Activated T-cell treated with anti-CD3 and anti-CD28 coated beads, Interleukin-2, amount 50 U/mL, for 24 hours (primary cell): ENCODE measurements at places on chromosomes 7 and 10.
A peak's percentile ranks its signal among the peaks of the same experiment; 100 is the strongest.

- no peak for DNase-seq
Measured at GRCh38 chr10:14459665-14460064, 128.9 kb upstream of the FRMD4A start.

GRCh38 chr7:116979430-116979829 lies 26.1 kb downstream of the ST7 start:
- no peak for DNase-seq

- no peak for DNase-seq
Measured at GRCh38 chr10:74081192-74081803, 69.3 kb downstream of the AP3M1 start.

- no peak for DNase-seq
Measured at GRCh38 chr10:77819210-77820112, 107.1 kb downstream of the DLG5 start.

DNA sequence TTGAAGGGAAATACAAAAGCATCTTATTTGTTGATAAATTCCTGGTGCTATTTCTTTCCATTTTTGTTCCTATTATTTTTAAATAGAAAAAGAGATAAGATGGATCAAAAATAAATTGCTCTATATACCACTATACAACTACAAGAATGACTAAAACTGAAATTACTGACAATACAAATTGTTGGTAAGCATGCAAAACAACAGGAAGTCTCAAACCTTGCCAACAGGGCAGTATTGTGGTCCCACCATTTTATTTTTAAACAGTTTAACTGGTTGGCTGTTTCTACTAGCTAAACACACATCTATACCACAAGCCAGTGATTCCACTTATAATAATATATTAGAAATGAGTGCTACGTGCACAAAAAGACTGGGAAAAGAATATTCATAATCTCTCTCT lies 213.0 kb downstream of the JAZF1 start:
- no peak for DNase-seq

GRCh38 chr10:48306870-48307710 lies 613 bp downstream of the MAPK8 start:
- DNase-seq = no peak

DNA sequence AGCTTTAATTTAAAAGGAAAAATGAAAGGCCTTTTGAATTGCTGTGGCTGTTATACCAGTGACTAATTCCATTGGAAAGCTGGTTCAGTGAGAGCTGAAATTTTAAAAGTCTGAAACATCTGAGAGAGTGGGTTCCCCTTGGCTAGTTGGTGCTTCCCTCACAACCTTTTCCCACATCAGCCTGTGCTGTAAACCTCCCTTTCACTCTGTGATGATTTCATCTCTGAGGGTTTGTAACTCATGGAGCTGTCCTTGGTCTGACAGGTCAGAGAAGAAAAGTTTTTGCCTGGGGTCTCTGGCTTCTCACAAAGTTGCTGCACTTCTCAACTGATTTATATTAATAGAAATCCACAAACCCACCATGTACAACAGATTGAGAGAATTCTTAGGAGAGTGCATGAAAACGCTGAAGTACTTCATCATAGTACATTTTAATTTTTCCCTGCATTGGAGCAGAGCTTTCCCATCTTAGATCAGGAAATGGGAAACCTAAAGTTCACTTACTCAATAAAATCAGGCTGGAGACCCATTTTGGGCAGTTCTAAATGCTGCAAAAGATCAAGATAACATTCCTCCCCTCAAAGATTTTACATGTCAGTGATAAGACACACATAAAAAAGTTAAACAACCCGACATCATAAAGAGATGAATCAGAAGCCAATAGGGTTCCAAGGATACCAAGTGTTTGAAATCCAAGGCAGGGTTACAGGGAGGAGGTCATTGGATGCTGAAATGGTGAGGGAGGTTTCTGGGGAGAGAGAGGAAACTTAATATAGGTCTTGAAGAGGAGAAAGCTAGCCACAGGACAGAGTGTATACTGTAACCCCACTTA lies 157.0 kb upstream of the MKLN1 start:
- no peak for DNase-seq

- DNase-seq = peak; percentile 73
Measured at GRCh38 chr10:101272229-101272868, 43.1 kb upstream of the LBX1 start.

- DNase-seq = no peak
Measured at GRCh38 chr7:108869070-108869469, 299.4 kb downstream of the DNAJB9 start.

DNA sequence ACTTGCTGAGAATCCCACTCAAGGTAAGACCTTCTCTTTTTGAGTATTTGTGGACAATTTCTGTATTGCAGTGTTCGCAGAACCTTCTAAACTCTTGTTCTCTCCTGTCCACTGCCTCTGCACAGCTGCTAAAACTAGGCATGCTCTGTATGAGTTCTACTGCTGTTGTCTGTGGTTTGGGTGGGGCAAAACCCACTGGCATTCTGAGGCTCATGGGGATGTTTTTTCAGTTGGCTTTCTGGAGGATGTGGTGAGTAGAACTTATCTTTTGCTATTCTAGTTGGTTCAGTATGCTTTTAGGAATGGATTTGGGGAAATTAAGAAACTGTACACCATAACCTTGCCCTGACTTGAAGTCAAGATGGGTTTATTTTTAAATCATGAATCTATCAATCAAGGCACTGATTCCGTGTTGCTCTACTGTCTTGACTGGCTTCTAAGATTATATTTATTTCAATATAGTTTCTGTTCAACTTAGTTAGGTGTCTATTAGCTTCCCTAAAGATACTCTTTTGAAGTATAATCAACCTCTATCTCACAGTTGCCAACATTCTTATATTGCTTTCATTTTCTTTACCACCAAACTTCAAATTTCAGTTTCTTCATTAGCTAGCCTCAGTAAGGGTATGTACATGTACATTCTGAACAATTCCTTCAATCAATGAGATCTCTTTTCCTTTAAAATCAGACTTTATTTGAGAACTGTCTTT lies 25.0 kb upstream of the C1GALT1 start:
- DNase-seq = peak; percentile 37

DNA sequence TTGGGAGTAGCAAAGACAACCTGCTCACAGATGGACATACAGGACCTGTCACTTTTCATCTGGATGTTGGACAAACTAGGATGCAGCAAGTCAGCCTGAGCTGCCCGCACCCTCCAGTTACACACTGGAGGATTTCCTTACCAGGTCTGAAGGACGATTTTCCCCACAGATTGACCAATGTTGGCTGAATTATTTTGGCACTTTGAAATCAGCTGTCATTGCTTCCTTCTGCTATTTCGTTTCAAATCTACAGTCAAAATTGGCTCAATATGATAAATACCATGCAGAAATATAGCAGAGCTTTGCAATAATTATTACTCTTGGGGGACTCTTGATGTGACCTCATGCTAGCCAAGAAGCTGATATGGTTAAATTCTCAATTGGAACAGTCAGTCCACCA lies 2.5 kb downstream of the CLRN3 start:
- no peak for DNase-seq

- DNase-seq = no peak
Measured at GRCh38 chr10:126930883-126931503, 25.8 kb downstream of the DOCK1 start.

- DNase-seq = no peak
Measured at GRCh38 chr7:140526214-140526613, 46.9 kb upstream of the MKRN1 start.

- no peak for DNase-seq
Measured at GRCh38 chr10:100930368-100930767, 17.6 kb downstream of the SLF2 start.

DNA sequence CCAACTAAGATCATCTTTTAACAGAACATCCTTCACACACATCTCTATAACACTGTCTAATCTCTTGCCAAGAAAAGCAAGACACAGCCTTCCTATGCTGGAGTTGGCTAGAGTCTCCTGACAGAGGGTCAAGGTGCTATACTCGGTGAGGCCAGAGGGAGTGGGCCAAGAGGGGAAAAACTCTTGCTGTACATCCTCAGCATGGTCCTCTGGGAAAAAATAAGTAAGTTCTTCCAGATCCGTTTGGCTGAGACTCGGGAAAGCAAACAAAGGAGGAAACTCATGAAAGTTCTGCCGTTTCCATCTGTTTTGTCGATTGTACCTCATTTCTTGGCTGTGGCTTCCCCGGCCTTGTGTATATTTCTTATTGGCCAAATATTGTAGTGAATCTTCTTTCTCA lies 33.9 kb downstream of the VWDE start:
- no peak for DNase-seq

DNA sequence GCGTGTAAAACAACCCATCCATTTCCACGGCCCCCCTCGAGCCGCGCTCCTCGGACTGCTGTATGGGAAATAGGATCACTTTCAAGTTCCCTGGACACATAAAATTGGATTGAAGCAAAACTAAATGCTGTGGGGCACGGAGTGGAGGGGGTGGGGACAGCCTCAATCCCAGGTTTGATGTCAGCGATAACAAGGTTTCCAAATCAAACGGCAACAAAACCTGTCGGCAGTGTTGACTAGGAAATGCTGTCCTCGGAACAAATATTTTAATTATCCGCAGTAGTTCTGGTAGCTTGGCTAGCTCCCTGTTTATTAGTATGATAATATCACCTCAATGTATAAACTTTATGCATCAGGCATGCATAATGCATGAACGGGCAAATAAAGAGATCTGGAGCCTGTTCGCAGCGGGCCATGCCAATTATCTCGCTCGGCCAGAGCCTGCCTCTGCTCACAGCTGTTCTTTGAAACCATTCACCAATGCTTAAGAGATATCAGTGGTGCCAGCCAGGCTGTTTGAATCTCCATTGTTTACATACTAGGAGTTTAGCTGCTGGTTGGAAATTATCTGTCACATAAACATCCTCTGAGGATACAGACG lies 161.1 kb downstream of the PAXIP1 start:
- DNase-seq = no peak

DNA sequence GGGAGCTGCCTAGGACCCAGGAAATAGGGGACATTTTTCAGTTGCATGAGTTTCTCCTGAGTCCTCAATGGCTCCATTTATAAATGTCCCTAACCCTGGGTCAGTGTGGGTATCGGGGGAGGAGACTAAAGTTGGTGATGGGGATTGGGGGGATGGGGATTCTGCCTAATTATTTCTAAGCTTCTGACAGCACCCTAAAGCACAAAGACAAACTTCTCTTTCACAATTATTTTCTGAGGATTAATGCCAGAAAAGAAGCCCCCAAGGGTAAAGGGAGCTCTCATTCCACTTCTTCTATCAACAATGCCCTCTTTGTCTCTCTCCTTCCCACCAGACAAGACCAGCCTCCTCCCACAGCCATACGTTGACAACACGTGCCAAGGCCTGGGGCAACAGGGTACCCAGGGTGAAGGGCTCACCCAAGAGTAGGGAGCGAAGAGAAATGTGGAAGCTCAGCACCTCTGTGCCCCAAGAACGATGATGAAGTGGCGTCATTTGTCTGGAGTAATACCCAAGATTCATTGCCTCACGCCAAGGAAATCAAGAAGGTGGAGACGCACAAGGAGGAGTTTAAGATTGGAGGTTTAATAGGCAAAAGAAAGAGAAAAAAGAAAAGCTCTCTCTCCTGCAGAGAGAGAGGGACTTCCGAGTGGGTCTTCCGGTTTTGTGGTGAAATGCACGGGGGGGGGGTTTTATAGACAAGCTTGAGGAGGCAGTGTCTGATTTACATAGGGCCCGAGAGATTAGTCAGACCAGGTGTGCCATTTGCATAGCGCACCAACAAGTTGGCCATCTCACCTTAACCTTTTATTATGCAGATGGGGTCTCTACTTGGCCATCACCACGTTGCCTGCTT lies 14.4 kb upstream of the GJC3 start:
- no peak for DNase-seq

DNA sequence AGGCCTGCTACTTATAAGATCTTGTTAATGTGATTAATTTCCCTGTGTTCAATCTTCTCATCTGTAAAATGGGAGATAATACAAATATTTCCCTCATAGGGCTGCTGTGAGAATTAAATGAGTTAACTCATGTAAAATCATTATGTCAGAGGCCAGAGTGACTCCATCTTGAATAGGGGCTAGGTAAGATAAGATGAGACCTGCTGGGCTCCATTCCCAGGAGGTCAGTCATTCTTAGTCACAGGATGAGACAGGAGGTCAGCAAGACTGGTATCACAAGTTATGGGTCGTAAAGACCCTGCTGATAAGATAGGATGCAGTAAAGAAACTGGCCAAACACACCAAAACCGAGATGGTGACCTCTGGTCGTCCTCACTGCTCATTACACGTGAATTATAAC lies 200.7 kb downstream of the CYP26A1 start:
- DNase-seq = no peak

DNA sequence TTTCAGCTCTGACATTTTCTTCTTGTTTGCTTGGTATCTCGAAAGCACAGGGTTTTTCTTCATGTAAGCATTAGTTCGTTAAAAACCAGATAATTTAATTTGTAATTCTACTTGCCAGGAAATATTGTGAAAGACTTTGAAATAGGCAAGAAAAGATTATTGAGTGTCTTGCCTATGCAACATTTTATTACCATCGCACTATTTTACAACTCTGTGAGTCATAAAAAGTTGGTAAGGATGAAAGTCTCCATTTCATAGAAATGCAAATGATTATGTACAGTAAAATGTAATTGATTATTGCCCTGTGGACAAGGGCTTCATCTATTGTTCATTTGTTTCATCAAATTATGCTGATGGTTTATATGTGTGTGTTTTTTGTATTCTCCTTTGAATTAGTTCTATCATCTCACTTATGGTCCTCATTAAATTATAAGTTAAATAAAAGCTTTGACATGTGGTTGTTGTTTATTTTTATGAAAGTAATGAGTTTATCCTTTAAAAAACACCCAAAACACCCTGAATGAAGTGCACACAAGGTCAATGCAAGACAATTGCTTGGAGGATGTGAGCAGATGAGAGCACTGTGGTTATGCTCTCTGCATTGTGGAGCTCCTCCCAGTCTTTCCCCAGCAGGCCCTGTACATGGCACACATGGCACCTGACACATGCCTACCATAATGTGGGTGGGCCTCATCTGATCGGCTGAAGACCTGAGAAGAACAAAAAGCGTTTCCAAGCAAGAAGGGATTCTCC lies 230.8 kb downstream of the CXCL12 start:
- no peak for DNase-seq

DNA sequence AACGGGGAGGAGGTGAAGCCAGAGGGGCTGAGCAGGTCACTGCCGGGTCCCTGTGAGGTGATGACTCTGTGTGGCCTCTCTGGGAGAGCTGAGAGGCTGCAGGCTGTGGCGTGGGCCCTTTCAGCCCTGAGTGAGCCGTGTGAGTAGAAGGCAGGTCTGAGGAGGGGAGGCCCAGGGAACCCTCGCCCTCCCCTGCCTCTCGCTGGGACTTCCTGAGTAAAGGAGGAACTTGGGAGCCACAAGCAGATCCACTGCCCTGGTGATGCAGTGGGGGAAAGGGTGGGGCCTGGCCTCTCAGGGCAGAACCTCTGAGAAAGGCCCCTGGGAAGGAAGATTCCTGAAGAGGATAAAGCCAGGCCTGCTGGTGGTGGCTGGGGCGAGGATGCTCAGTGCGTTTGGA lies 22.8 kb downstream of the EEPD1 start:
- no peak for DNase-seq
